Diencephalon (tissue), 1 donor: ENCODE measurements at places on chromosomes 16 and 17. TPM values are rescaled to one million over a fixed set of nuclear protein-coding genes. Genes with fewer than 3 reads are reported as not detected.

Gene CD300H
- total RNA-seq: not detected

Gene CLDN7
- 0.92 TPM for total RNA-seq

Gene RHBDL1
- total RNA-seq: 7.4 TPM

Gene TLCD2
- 0.92 TPM for total RNA-seq

Gene DNAH3
- 3.7 TPM for total RNA-seq

Gene KIF18B
- total RNA-seq: 1.4 TPM

Gene ZPBP2
- not detected for total RNA-seq

Gene TBC1D3E
- total RNA-seq: not detected

Gene GDPD3
- 0.46 TPM for total RNA-seq

Gene MT4
- total RNA-seq: not detected

Gene DNAH17
- total RNA-seq: 0.23 TPM

Gene STH
- total RNA-seq: 6.0 TPM

Gene TEKT5
- total RNA-seq: 1.2 TPM

Gene MT3
- total RNA-seq: 51.7 TPM

Gene GDPD1
- 51.7 TPM for total RNA-seq

Gene SP6
- 0.23 TPM for total RNA-seq

Gene CACNG1
- total RNA-seq: 0.23 TPM

Gene AOC3
- total RNA-seq: 0.46 TPM

Gene TCAP
- total RNA-seq: 1.4 TPM

Gene CDRT15
- not detected for total RNA-seq

Gene SPNS2
- 16.6 TPM for total RNA-seq

Gene TMC7
- 5.1 TPM for total RNA-seq

Gene TMIGD1
- not detected for total RNA-seq

Gene VAT1
- 172 TPM for total RNA-seq

Gene KRTAP4-1
- not detected for total RNA-seq

Gene KRTAP9-2
- not detected for total RNA-seq

Gene CCL3
- 1.6 TPM for total RNA-seq

Gene SPNS3
- 1.4 TPM for total RNA-seq

Gene SLFN14
- 0.23 TPM for total RNA-seq

Gene NATD1
- total RNA-seq: 1.6 TPM

Gene MYO15B
- 15.7 TPM for total RNA-seq

Gene KRT15
- total RNA-seq: not detected

Gene CCDC40
- 14.3 TPM for total RNA-seq

Gene ITGAD
- total RNA-seq: not detected

Gene CACNA1H
- total RNA-seq: 24.7 TPM

Gene C1QTNF8
- not detected for total RNA-seq

Gene KRT20
- total RNA-seq: not detected

Gene LGALS9B
- total RNA-seq: not detected

Gene ARMC5
- 12.7 TPM for total RNA-seq

Gene CCL8
- not detected for total RNA-seq

Gene MYO15A
- 2.5 TPM for total RNA-seq

Gene GUCY2D
- total RNA-seq: not detected

Gene AANAT
- total RNA-seq: not detected

Gene CSH1
- not detected for total RNA-seq

Gene TEKT1
- 9.5 TPM for total RNA-seq

Gene CA10
- total RNA-seq: 93.2 TPM

Gene PIK3R6
- total RNA-seq: 0.69 TPM

Gene NACA2
- not detected for total RNA-seq

Gene CTDNEP1
- total RNA-seq: 40.1 TPM

Gene EME2
- 12.0 TPM for total RNA-seq

Gene CTF1
- 0.92 TPM for total RNA-seq

Gene MARVELD3
- total RNA-seq: 0.69 TPM

Gene KLHDC4
- total RNA-seq: 21.0 TPM

Gene TP53TG3
- total RNA-seq: not detected

Gene TOX3
- total RNA-seq: 15.9 TPM

Gene HSF4
- 14.3 TPM for total RNA-seq

Gene PLCG2
- total RNA-seq: 3.9 TPM

Gene CDR2L
- 7.2 TPM for total RNA-seq

Gene TPSD1
- total RNA-seq: not detected

Gene PRSS53
- total RNA-seq: 2.5 TPM
